CD4-positive, alpha-beta T cell treated with Interleukin-17A for 1 hour (primary cell): ENCODE measurements at places on chromosomes 7 and 10.

DNA sequence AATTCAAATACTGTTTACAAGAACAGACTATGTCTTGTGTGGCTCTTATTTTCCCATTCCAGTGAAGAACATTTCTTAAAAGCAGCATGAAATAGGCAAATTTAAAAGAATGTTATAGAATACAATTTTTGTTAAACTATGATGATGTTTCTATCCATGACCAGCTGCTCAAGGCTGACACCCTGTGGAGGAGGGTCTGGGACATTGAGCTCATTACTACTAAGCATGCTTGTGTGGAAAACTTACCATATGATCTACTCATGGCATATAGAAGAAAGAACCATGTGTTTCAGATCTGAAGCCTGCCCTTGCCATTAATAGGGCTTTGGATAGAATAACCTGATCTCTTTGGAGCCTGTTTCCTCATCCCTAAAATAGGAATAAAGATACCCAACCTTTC is 125.0 kb downstream of the FOXP2 start:
- no peak for DNase-seq

DNA sequence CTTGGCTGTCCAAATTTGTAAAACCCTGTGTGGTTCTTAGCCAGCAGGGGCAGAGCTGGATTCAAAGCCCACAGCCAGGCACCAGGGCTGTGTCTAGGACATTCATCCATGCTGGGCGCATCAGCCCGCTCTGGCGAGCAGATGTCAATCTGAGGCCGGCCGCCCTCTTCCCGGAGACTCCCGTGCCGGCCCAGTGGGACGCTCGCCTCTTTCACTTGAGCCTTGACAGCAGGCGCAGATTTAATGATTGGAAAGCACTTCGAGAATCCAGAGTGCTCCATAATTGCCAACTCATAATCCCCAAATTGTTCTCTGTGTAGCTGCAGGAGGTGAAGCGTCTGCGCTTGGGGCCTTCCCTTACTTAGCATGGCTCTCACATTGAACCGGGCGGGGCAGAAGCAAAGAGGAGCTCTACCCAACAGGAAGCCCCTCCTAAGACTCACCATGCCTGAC is 36.7 kb downstream of the SLIT1 start:
- no peak for DNase-seq

DNA sequence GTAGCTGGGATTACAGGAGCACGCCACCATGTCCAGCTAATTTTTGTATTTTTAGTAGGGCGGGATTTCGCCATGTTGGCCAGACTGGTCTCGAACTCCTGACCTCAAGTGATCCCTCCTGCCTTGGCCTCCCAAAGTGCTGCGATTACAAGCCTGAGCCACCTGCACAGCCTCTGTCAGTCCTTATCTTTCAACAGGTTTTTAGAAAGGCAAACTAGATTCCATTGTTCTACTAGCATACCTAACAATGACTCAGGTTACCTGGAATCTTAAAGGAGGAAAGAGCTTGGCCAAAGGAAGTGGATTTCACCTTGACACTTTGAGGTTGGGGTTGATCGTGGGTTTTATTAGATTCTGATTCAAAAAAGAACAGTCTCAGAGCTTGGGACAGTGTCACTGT is 3.2 kb downstream of the ABCC2 start:
- DNase-seq, result no peak

- DNase-seq, result no peak
Observed at GRCh38 chr10:63697956-63698786, 177.0 kb downstream of the REEP3 start.

DNA sequence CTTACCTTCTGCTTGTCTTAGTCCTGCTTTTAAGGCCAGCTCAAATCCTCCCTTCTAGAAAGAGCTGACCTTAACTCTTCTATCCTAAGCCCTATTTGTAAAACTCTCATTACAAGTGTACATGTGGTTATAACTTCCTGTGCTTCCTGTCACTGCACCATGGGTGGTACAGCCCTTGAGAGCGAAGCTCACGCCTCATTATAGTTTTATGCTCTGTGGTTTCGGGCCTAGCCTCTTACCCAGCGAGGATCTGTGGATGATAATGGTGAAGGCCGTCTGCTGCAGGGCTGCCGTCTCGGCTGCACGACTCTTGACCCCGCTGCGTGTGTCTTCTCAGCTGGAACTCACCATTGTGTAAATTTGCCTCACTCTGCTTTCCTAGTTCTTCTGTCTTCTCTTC is 74.6 kb downstream of the CUL1 start:
- peak; percentile 63 for DNase-seq

GRCh38 chr7:108003599-108003935 is 606 bp upstream of the LAMB1 start:
- no peak for DNase-seq

- peak; percentile 79 for DNase-seq
Observed at GRCh38 chr7:43586251-43586900, 3.5 kb downstream of the STK17A start.

DNA sequence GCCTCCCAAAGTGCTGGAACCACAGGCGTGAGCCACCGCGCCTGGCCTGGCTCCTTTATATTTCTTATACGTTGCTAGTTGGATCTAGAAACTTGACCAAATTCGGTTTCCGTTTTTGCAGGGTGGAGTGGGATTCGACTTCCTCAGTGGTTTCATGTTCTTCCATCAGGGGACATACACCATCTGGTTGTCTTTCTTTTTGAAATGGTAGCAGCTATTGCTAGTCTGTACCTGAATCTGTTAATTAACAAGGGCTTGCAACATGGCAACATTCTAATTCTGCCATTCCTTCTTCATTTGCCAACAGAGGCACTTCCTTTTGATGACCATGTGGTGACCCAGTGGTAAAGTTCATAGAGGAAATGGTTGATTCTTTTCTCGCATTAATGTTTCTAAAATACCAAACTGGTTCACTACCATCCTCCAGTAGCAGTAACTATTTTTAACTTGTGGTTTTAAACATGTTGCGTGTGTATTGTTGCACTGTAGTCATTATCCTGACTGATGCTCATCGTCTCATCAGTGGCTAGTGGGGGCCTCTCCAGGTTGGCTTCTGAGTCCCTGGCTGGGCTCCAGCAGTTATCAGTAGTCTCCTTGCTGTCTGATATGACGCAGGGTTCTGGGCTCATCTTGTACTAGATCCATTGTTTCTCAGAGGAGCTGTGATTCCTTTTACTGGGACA is 159.2 kb downstream of the RGS10 start:
- DNase-seq, result no peak

DNA sequence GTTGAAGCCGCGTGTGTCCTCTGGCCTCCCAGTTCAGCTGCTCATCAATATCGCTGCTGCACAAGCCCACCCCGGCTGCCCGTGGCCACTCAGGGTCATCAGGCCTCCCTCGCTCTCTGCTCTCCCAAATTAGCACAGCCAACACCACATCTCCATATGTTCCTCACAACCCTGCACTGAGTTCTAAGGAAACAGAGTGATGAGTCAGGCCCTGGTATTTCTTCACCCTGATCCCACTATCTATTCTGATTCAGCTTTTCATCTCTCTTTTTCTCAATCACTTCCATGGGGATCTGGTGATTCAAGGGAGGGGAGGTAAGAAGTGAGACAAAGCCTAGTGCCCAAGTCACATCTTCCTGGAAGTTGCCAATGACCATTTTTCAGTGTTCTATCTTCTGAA is 23.8 kb downstream of the CYTH3 start:
- DNase-seq, result no peak

DNA sequence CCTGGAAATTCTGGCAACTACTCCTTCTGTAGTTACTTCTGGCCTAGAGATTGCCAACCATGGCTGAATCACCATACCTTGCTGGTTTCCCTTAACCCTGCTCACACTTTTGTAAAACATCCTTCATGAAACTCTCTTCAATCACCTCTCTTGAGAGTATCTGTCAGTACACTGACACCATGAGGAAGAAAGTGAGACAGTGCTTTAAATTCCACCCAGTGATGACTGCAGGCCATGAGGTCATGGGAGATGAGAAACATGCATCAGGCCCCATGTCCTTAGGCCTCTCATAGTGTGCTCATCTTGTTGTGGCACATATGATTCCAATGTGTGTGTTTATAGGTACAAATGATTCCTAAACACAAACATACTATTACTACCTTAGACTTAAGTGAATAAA is 24.6 kb upstream of the NAMPT start:
- DNase-seq, result no peak

DNA sequence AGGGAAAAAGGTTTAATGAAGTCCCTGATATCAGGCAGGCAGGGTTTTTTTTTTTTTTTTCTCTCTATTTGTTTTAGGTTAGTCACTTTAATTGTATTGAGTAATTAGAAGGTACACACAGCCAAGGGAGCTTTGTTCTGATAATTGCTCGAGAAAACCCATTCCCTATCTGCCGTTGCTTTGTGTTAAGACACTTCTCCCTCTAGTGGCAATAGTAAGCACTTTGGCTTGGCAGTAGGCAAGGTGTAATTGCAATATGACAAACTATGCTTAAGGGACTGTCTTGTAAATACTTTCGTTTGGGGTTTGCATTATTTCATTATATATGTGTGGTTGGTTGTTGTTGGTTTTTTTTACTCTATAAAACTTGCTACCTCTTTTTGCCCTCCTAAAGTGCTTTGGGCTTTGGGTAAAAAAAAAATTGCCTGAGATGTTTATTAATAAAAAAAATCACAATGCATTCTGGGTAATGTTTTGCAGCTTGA is 113.4 kb downstream of the BTRC start:
- DNase-seq, result peak; percentile 75

GRCh38 chr10:48670978-48671913 is 13.4 kb upstream of the WDFY4 start:
- no peak for DNase-seq
